Hepatic stellate cell (primary cell): ENCODE measurements at places on chromosomes 6 and 20.

GRCh38 chr6:154907291-154907690 is 87.8 kb upstream of the TIAM2 start:
- DNase-seq = peak; percentile 17

DNA sequence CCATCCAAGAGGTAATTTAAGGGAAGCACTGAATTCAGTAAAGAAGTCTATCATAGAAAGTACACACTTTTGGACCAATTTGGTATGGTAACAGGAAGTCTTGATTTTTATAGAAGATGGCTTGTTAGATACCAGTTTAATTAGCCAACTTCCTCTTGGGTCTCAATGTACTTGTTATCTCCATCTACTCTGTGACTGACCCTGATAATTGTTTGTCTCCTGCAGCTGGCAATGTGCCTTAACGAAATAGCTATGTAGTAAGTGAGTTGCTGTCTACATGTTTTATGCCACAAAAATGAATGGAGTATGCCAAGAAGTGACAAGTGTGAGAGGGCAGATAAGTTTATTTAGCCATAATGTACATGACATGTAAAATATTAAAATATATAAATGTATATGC is 410.5 kb upstream of the MAN1A1 start:
- DNase-seq = no peak

GRCh38 chr20:8401556-8401955 is 269.5 kb downstream of the PLCB1 start:
- peak; percentile 8 for DNase-seq

DNA sequence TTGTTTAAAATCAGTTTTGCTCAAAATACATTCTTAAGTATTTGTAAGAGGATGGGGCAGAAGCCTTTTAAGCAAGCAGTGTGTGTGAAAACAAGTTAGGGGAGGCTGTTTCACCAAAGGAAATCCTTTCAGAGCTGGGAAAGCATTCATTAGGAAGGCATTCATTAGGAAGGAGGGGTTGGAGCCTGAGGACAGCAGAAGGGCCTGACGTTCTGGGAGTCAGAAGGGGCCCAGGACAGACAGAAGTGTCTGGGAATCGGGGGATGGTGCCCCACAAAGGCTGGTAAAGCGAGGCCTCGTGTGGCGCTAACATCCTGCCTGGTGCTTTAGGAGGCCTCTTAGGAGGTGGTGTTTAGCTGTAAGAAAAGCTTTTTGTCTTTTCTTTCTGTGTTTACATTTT is 80.6 kb upstream of the NXT1 start:
- no peak for DNase-seq

- no peak for DNase-seq
Measured at GRCh38 chr6:106782536-106783285, 153.3 kb downstream of the QRSL1 start.

DNA sequence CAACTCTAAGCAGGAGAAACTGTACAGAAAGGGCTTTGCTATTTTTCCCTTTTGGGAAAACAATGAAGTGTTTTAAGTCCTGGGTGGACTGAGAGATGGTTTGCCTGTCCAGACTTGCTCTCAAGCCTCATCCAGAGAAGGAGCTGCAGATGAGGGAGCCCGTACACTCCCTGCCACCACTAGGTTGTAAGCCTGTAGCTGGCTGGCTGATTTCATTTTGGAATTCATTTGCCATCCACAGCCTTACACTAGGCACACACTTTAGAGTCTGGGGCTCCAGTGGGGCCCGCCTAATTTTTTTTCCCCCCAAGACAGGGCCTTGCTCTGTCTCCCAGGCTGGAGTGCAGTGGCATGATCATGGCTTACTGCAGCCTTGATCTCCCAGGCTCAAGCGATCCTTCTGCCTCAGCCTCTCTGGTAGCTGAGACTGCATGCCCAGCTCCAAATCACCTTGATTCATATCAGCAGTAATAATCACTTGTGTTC is 28.4 kb downstream of the POFUT1 start:
- no peak for DNase-seq

DNA sequence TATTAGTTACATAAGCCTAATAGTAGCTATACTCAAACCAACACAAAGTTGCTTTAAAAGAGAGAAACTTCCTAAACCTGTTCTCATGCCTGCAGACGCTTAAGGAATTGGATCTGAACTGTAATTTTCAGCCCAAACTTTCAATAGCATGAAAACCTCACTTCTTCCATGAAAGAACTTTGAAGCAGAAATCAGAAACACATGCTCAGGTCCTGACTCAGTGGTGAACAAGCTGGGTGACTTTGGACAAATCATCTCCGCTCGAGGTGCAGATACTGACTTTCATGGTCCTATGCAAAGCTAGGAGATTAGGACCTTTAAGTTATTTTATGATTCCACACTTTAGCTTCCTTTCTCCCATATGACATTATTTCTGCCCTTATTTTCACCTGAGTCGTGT is 36.5 kb downstream of the NOX3 start:
- DNase-seq = no peak

DNA sequence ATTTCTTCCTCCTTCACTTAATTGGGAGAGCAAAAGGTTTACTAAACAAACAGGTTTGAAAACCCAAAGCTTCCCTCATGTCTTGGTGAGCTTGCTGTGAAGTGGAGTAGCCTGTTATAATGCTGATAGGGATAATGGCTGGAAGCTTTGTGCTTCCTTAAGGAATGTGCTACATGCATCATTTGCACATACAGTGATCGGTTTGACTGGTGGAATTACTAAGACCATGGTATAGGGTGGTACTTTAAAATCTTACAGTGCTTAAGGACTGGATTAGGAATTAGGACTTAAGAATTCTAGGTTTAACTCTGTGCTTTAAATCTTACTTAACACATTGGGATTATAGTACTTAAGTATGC is 75.7 kb downstream of the ARID1B start:
- DNase-seq = no peak

- DNase-seq = no peak
Measured at GRCh38 chr6:142932889-142933288, 12.1 kb downstream of the HIVEP2 start.

- DNase-seq = no peak
Measured at GRCh38 chr20:43138061-43138770, 51.5 kb downstream of the PTPRT start.

- DNase-seq = no peak
Measured at GRCh38 chr6:99132026-99132635, 184.4 kb upstream of the FBXL4 start.

DNA sequence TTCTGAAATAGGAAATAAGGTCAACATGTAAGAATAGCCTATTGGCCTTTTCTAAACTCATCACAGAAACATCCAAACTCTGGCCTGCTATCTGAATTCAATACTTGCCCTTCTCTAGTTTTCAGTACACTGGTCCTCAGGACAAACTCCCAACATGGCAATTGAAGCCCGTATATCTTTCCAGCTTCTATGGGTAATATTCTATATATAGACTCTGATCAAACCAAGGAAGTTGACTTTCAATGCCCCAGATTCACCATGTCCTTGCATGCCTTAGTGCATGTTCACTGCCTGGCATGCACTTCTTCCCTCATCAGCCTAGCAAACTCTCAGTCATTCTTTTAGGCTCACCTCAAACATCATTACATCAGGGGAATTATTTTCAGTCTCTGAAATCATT is 73.2 kb downstream of the RSPO3 start:
- DNase-seq = no peak

- no peak for DNase-seq
Measured at GRCh38 chr6:36323062-36323461, 13.6 kb downstream of the BNIP5 start.

DNA sequence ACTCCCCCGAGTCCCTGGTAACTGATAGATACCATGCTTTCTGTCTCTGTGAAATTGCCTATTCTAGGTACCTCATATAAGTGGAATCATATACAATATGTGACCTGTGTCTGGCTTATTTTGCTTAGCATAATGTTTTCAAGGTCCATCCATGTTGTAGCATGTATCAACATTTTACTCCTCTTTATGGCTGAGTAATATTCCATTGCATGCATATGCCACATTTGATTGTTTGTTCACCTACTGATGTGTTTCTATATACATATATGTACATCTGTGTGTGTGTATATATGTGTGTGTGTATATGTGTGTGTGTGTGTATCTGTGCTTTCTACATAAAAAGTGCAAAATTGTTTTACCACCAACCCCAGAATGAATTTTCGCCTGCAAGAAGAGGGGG is 119.1 kb downstream of the ADAT2 start:
- no peak for DNase-seq

- DNase-seq = no peak
Measured at GRCh38 chr6:41637194-41638001, 870 bp upstream of the MDFI start.

GRCh38 chr6:73731285-73731684 is 35.3 kb downstream of the CD109 start:
- no peak for DNase-seq

- no peak for DNase-seq
Measured at GRCh38 chr6:113050979-113051378, 703.8 kb downstream of the RFPL4B start.

- DNase-seq = peak; percentile 84
Measured at GRCh38 chr6:21987501-21987957, 309.3 kb downstream of the PRL start.

DNA sequence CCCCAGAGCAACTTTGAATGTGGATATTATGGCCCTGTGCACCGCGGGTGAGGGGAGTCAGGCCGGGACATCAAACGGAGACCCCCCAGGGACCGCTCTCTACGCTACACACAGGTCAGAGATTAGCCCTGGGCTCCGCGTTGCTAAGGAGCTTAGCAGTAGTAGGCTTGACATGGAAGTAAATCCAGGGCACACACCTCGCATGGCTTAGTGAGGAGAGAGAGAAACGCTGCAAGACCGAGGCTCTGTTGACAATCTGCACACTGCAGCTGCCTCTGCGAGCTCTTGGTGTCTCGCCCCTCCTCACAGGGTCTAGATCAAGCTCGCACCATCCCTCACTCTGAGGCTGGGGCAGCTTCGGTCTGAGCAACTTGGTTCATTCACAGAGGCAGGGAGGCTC is 116.1 kb upstream of the CDH4 start:
- no peak for DNase-seq

DNA sequence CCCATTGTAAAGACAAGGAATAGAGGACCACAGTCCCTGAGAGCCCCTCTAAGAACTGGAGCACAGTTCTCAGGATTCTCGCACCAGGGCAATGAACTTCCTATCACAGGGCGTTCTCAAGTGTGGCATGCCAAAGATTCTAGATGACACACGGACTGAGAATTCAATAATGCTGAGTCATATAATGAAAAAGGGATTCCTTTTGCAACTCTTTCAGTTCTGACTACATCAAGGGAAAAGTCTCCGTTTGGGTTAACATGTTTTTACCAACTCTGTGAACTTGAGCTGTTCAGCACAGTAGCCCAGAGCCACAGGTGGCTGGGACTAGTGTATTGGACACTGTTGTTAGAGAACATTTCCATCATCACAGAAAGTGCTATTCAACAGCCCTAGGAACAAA is 3.4 kb downstream of the MED20 start:
- DNase-seq = peak; percentile 88

- DNase-seq = no peak
Measured at GRCh38 chr6:132354517-132355167, 46.6 kb downstream of the MOXD1 start.

- DNase-seq = no peak
Measured at GRCh38 chr20:44596876-44597275, 14.5 kb downstream of the PKIG start.

DNA sequence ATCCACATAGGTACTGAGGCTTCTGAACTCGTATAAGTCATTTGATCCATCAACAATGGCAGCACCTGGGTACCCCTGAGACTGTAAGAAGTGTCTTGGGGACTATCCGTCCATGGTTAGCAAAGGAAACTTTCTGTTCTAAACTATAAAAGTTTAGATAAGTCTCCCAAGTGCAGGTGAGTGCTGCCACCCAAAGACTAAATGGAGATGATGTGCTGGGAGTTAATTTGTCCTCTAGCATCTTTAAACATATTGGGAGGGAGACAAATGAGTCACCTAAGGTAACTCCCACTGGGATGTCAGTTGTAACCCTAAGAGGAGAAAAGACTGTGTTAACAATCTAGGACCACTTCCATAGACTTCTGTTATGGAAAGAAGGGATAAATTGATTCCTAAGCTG is 6.2 kb downstream of the BEND6 start:
- DNase-seq = no peak

GRCh38 chr20:1307171-1307570 is 21.8 kb downstream of the SDCBP2 start:
- DNase-seq = no peak

- DNase-seq = peak; percentile 74
Measured at GRCh38 chr6:32047855-32048766, 9.9 kb downstream of the CYP21A2 start.

GRCh38 chr20:31720486-31721407 is 1.9 kb downstream of the BCL2L1 start:
- DNase-seq = no peak

- DNase-seq = no peak
Measured at GRCh38 chr6:14455427-14455826, 337.9 kb downstream of the CD83 start.

DNA sequence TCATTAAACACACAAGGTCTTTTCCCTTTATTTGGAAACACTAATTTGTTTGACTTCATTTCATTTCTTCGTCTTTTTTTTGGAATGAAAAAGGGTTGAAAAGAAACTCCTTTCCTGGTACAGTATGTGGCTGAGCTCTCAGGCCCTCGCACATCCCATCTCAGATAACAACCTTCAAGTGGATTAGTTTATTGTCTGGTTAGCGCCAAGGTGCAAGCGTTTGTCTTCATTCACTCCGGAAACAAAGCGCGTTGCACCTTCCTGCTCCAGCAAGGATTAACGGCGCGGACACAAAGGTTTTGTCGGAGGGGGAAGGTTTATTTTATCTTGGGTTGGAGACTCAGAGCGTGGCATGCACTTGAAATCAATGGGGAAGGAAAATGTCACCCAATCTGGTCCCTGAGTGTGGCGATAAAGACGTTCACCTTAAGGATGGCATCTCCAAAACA is 5.3 kb upstream of the NKX2-2 start:
- DNase-seq = no peak

GRCh38 chr6:34359418-34360158 is 32.9 kb downstream of the NUDT3 start:
- DNase-seq = no peak

- peak; percentile 57 for DNase-seq
Measured at GRCh38 chr6:152316024-152316423, 321.1 kb downstream of the SYNE1 start.

DNA sequence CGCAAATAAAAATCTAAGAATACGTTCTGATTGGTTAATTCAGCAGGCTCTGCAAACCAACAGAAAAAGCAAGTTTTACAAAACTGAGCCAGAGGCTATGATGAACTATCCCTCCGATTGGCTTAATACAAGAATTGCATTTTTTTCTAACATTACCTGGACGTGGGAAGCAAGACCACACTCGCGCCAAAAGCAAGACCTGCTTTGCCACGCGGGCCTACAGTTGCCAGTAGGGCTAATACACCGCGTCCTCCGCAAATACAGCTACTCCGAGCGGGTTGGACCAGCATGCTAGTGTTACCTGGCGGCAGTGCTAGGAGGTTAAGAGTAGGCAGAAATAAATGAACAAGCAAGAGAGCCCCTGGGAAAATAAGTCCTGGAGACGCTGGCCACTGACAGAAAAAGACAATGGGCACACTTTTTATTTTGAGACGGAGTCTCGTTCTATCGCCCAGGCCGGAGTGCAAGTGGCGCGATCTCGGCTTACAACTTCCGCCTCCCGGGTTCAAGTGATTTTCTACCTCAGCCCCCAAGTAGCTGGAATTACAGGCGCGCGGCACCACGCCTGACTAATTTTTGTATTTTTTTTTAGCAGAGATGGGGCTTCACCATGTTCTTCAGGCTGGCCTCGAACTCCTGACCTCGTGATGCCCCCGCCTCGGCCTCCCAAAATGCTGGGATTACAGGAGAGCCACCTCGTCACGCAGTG is 131.9 kb upstream of the BTN3A2 start:
- DNase-seq = no peak
